ENCODE measurements at places on chromosomes 7 and 10. TPM values are rescaled to one million over a fixed set of nuclear protein-coding genes. Genes with fewer than 3 reads are reported as not detected.

UPK3BL1 gene
- total RNA-seq, result 18.1 TPM

PAPSS2 gene
- 33.2 TPM for total RNA-seq

GPR37 gene
- 0.08 TPM for total RNA-seq

FAM25G gene
- not detected for total RNA-seq

ITGA8 gene
- 10.9 TPM for total RNA-seq

MBL2 gene
- total RNA-seq, result not detected

GRCh38 chr7:68309806-68310205, 1288.5 kb upstream of the AUTS2 start:
- DNase-seq, result no peak

Data from ovary (tissue), 10 donors.